ENCODE measurements at places on chromosomes 7 and 10. TPM values are rescaled to one million over a fixed set of nuclear protein-coding genes. Genes with fewer than 3 reads are reported as not detected.

The ALOX5 gene
- total RNA-seq = not detected

The CHPF2 gene
- total RNA-seq = 101 TPM

The STEAP1 gene
- 30.2 TPM for total RNA-seq

The BICC1 gene
- 99.6 TPM for total RNA-seq

The TAS2R3 gene
- total RNA-seq = 0.85 TPM

The LSM5 gene
- total RNA-seq = 15.3 TPM

The SRRM3 gene
- total RNA-seq = 2.0 TPM

The PRKG1 gene
- total RNA-seq = 32.7 TPM

The IKZF1 gene
- total RNA-seq = not detected

The CCL24 gene
- total RNA-seq = 0.28 TPM

The OR2A5 gene
- total RNA-seq = not detected

The HIPK2 gene
- total RNA-seq = 5.4 TPM

The CHST3 gene
- total RNA-seq = 24.7 TPM

The ZP3 gene
- 2.1 TPM for total RNA-seq

The XRCC2 gene
- 0.43 TPM for total RNA-seq

The TRPV5 gene
- not detected for total RNA-seq

The NXPH1 gene
- not detected for total RNA-seq

The SHTN1 gene
- 1.00 TPM for total RNA-seq
